ENCODE measurements at places on chromosomes 13 and 19. TPM values are rescaled to one million over a fixed set of nuclear protein-coding genes. Genes with fewer than 3 reads are reported as not detected.

DNA sequence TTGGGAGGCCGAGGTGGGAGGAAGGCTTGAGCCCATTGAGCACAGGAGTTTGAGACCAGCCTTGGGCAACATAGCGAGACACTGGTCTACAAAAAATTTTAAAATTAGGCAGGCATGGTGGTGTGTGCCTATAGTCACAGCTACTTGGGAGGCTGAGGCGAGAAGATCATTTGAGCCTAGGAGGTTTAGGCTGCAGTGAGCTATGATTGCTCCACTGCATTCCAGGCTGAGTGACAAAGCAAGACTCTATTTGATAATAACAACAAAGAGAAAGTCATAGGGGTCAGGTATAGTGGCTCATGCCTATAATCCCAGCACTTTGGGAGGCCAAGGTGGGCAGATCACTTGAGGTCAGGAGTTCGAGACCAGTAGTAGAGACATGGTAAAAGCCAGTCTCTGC lies 4.6 kb upstream of the SLC44A2 start:
- no peak for DNase-seq

GRCh38 chr13:50129081-50129705 lies 113.9 kb downstream of the KCNRG start:
- no peak for DNase-seq

- peak; percentile 76 for DNase-seq
Measured at GRCh38 chr13:113552786-113553434, 31.6 kb upstream of the TFDP1 start.

- DNase-seq, result no peak
Measured at GRCh38 chr13:113358653-113359190, 5.2 kb downstream of the GRTP1 start.

DNA sequence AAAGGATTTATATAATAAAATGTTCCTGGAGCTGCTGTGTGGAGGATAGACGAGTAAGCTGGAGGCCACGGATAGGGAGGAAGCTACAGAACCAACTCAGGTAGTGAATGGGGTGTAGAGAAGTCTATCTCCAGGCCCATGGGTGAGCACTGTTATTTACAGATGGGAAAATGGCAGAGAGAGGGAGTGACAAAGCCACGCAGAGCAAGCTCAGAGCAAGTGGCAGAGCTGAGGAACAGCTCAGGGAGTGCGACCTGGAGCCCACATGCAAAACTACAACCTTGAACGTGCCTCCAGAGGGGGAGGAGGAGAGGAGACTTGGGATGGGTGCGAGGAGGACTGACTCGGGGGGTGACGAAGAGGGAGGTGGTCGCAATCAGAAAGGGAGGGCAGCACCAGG lies 13.4 kb upstream of the RSPH6A start:
- no peak for DNase-seq

GRCh38 chr13:62357887-62358645 lies 942.4 kb upstream of the PCDH20 start:
- DNase-seq, result no peak

DNA sequence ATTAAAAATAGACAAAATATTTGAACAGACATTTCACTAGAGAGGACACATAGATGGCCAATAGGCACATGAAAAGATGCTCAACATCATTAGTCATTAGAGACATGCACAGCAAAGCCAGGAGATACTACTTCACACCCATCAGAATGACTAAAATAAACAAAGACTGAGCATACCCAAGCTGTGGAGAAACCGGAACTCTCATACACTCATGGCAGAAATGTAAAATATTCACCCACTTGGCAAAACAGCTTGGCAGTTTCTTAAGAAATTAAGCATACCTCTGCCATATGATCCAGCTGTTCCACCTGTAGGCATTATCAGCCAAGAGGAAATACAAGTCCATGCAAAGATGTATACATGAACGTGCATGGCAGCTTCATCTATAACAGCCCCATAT lies 213.4 kb downstream of the TSHZ3 start:
- no peak for DNase-seq

DNA sequence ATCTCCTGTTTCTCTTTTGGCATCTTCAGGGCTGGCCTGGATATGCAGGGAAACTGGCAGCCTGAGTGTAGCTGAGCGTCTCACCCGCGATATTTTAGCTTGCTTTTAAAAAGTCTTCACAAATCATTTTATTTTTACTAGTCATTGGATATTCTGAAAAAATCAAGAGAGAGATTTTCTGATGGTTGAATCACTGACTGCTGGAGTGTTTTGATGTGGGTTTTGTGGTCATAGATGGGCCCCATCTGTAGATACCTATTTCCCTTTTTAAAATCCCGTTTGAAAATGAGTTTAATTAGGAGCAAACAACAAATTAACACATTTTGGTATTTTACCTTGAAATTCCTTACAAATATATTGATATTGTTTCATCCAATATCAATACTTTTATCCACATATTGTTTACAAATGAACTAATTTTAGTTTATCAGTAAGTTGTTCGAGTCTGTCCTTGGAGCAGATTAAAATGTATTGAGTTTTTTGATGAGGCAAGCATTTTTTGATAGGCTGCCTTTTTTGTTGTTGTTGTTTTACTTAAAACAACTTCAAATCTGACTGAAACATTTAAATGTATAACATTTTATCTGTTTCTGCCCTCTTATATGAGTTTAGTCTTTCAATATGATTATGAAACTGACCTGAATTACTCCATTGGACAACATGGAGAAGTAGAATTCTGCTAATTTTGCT lies 21.5 kb upstream of the OXGR1 start:
- no peak for DNase-seq

DNA sequence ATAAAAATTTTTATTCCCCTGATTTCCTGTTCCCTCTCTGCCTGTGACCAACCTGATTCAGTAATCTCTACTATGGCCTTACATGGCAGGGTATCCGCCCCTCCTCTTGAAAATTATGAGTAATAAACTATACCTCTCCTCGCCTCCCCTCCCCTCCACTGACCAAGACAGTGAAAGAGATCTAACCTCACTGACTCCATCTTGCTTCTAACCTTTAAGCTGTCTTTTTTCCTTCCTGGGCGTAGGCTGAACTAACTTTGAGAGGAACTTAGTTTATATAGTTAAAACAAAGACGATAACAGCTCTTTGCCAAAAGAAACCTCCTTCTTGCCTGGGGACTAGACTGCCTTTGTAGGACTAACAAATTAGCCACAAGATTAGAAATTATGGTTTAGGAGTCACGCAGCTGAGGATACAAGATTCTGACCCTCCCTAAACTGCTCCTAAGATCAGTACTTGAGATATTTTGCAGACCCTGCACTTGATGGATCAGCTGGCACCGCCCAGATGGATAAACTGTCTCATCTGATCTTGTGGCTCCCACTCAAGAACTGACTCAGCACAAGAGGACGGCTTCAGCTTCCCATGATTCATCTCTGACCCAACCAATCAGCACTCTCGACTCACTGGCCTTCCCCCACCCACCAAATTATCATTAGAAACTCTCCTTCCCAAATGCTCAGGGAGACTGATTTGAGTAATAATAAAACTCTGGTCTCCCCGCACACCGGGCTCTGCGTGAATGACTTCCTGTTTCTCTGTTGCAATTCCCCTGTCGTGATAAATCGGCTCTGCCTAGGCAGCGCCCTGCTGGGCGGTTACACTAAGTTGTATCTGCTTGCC lies 187.1 kb downstream of the TDRD3 start:
- no peak for DNase-seq

The DNAJC15 gene
- total RNA-seq, result 36.7 TPM

The OR7D2 gene
- total RNA-seq, result not detected

The IGLON5 gene
- not detected for total RNA-seq

The IL17D gene
- 5.8 TPM for total RNA-seq

The C19orf33 gene
- 33.4 TPM for total RNA-seq

The FLT3 gene
- 0.04 TPM for total RNA-seq

The ZNF548 gene
- 14.2 TPM for total RNA-seq

The B3GLCT gene
- total RNA-seq, result 18.9 TPM

The FXYD3 gene
- total RNA-seq, result not detected

The RASIP1 gene
- total RNA-seq, result 70.1 TPM

The SPRY2 gene
- total RNA-seq, result 32.4 TPM

The ZGLP1 gene
- total RNA-seq, result 0.56 TPM

The IRGC gene
- not detected for total RNA-seq

Data from pulmonary artery endothelial cell (primary cell).